ENCODE measurements at places on chromosomes 5 and 9. TPM values are rescaled to one million over a fixed set of nuclear protein-coding genes. Genes with fewer than 3 reads are reported as not detected.
A peak's percentile ranks its signal among the peaks of the same experiment; 100 is the strongest.

The KCNIP1 gene
- total RNA-seq, result 1.8 TPM

The PCDHGA6 gene
- total RNA-seq, result 7.2 TPM

GRCh38 chr9:137496601-137497375 lies 37.7 kb upstream of the NSMF start:
- no peak overlapping the region for H3K27ac ChIP-seq
- H3K27me3 ChIP-seq, result no peaks in the 10 kb centered on the region
- H3K4me3 ChIP-seq, result no peak overlapping the region
- peak; percentile 53 for DNase-seq
- H3K4me1 ChIP-seq, result no peaks in the 10 kb centered on the region

- H3K36me3 ChIP-seq, result no peaks in the 10 kb centered on the region
- peaks cover 6% of the 10 kb centered on the region for H3K4me1 ChIP-seq
- H3K27ac ChIP-seq, result no peak overlapping the region
- no peak overlapping the region for H3K4me3 ChIP-seq
- H3K27me3 ChIP-seq, result no peaks in the 10 kb centered on the region
- DNase-seq, result no peak
These were observed 4.2 kb downstream of the TMEM167A start for GRCh38 chr5:83072966-83073365.

- H3K27ac ChIP-seq, result no peak overlapping the region
- no peaks in the 10 kb centered on the region for H3K36me3 ChIP-seq
- DNase-seq, result no peak
- no peaks in the 10 kb centered on the region for H3K4me1 ChIP-seq
- H3K4me3 ChIP-seq, result no peak overlapping the region
- no peaks in the 10 kb centered on the region for H3K27me3 ChIP-seq
These were observed 143.2 kb downstream of the SSBP2 start for GRCh38 chr5:81607693-81608092.

- H3K27ac ChIP-seq, result no peak overlapping the region
- H3K36me3 ChIP-seq, result no peaks in the 10 kb centered on the region
- DNase-seq, result no peak
- H3K4me3 ChIP-seq, result no peak overlapping the region
- no peaks in the 10 kb centered on the region for H3K27me3 ChIP-seq
These were observed 26.5 kb downstream of the SEMA4D start for GRCh38 chr9:89471390-89471789.

DNA sequence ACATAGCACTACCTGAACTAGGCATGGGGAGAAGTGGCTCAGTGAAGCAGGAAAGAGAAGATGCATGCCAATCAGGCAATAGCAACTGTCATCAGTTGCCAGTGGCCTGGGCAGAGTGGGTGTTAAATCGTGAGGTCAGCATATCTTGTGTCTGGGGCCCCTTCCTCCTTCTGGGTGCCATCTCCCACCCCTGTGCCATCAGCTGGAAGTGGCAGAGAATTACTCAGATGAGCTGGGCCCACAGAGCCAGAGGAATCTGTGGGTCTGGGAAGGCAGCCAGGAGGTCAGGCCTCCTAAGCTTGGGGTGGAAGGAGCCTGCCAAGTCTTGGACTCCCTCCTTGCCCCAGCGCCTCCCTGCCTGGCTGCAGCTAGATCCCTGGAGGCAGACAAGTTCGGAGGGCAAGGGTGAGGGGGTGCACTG lies 66.5 kb downstream of the GALNT12 start:
- no peak for DNase-seq
- H3K4me1 ChIP-seq, result no peaks in the 10 kb centered on the region
- H3K27me3 ChIP-seq, result no peaks in the 10 kb centered on the region
- H3K36me3 ChIP-seq, result no peaks in the 10 kb centered on the region
- H3K4me3 ChIP-seq, result no peak overlapping the region

DNA sequence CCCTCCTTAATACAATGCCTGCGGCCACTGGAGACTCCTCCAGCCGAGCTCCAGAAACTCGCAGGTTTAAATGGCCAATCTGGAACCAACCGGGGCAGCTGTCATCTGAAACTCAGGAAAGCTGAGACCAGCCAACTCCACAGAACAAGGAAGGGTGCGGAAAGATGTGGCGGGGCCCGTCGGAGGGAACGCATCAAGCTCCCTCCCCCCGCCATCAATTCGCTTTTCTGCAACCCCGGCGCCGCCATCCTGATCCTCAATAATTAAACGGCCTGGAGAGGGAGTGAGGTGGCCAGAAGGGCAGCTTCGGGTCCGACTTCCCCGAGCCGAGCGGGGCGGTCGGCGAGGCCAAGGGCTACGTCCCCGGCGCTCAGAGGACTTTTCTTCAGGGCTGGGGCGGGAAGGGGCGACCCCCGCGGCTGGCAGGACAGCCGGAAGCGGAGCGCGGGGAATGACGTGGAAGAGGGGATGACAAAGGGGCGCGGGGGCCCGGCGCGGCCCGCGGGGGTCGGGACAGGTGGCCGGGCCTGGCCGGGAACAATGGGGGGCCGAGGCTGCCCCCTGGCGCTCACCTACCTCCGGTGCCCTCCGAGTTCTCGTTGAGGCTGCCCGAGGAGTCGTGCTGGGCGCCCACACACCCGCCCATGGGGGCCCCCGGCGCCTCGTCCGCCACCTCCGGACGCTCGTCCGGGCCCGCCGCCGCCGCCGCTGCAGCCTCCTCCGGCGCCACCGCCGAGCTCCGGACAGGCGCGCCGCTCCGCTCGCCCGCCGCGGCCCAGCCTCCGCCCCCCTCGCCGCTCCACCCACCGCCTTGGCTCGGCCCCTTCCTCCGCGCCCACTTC lies at the start of gene UBTD2:
Gene UBTD2, minus strand, starts transcription at position 745 of the 842 bp plus-strand sequence. Its CDS starts 99 bp downstream, at position 646.
- H3K4me3 ChIP-seq, result peak within 1 kb of the TSS; percentile 74
- H3K4me1 ChIP-seq, result no peaks in the 10 kb centered on the region
- peak within 1 kb of the TSS; percentile 48 for H3K27ac ChIP-seq
- peak; percentile 93 for DNase-seq

The HNRNPH1 gene
- 564 TPM for total RNA-seq

All from kidney (tissue), 22 donors.